ENCODE measurements at places on chromosomes 2 and 18.

DNA sequence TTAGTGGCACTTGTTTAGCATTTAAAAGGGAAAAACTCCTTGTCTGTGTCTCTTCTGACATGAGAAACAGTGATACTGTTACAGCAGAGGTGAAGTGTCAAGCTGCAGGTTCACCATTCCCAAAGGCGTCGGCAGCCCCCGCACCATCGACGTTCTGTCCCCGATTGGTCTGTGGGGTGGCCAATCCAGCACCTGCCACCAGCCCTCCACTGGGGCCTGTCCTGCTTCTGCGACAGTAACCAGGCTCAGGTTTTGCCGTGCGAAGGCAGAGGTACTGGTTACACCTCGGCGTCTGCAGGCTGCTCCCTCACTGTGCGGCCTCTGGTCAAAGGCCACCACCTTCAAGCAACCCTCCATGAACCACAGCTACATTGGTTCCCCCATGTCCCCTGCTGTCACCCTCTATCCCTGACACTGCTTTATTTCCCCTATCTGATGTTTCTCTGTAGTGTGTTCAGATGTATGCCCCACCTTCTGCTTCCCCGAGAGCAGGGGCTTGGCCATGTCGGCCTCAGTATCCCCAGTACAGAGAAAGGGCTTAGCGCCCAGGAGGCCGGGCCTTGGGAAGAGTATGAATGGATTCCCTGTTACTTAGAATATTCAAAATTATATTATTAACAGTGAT lies 8.6 kb upstream of the ESPNL start:
- DNase-seq, result no peak

- peak; percentile 65 for DNase-seq
Observed at GRCh38 chr2:130873700-130874346, 37.1 kb downstream of the ARHGEF4 start.

- DNase-seq, result no peak
Observed at GRCh38 chr18:65761636-65762295, 11.0 kb downstream of the CDH7 start.

DNA sequence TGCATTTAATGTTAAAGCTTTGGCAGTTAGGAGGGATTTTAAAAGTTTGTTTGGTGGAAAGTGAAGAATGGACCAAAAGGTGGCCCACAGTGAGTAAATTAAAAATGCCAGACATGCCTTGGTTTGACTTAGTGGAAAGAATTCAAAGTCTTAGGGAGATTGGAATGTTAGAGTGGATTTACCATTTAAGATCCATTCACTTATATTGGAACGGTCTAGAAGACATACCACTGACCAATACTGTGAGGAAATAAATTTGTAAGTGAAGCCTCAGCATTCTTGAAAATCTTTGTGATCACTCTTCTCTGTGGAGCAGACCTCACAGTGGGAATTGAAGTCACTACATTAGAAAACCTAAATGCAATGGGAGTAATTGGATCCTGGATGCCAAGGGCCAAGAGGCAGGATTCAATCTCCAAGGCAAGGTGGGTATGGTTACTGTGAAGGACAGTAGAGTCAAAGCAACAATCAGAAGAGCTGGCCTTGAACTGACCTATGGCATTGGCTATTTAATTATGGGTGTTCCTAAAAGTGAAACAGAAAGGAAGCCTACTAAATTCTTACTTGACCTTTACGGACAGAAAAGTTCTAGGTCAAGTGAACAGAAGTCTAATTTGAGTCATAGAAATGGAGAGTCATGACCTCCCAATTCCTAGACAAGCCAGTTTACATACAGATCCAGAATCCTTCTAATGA lies 40.2 kb upstream of the VRK2 start:
- peak; percentile 44 for DNase-seq

GRCh38 chr2:219249203-219249980 lies 3.7 kb upstream of the TUBA4B start:
- peak; percentile 72 for DNase-seq

GRCh38 chr2:188527141-188527540 lies 235.5 kb downstream of the GULP1 start:
- DNase-seq, result peak; percentile 57

DNA sequence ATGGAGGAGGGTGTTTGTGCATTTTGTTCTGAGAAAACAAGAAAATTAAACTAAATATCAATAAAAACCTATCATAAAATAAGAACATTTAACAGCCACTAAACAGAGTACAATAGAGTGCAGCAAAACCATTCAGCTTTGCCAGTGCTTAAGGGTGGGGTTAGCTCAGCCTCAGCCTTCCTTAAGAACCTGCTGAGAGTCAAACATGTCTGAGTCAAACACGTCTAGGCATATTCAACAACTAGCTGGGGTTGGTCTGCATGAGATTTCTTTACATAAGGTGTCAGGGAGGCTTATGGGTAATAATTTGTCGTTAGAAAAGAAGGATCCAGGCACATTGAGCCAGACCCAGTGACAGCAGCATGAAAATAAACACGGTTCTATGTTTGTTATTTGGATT lies 298.2 kb downstream of the SP3 start:
- DNase-seq, result no peak

- peak; percentile 85 for DNase-seq
Observed at GRCh38 chr2:200787351-200788120, 24.2 kb upstream of the BZW1 start.

DNA sequence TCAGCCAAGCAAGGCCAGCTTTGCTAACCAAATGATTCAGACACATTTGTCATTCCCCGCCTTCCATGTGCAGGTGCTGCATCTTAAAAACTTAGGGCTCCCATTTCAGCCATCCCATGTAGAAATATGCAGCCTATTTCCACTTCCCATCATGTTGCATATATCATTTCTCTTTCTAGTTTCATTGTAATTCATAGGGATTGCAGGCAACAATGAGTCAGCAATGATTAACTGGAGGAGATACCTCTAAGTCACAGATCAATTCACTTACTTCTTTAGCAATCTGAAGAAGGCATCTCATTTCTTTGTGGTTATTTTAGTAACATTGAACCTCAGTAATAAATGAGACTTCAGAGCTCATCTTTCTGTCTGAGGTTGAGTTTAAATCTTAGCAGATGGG lies 276.1 kb upstream of the PKDCC start:
- DNase-seq, result peak; percentile 3

DNA sequence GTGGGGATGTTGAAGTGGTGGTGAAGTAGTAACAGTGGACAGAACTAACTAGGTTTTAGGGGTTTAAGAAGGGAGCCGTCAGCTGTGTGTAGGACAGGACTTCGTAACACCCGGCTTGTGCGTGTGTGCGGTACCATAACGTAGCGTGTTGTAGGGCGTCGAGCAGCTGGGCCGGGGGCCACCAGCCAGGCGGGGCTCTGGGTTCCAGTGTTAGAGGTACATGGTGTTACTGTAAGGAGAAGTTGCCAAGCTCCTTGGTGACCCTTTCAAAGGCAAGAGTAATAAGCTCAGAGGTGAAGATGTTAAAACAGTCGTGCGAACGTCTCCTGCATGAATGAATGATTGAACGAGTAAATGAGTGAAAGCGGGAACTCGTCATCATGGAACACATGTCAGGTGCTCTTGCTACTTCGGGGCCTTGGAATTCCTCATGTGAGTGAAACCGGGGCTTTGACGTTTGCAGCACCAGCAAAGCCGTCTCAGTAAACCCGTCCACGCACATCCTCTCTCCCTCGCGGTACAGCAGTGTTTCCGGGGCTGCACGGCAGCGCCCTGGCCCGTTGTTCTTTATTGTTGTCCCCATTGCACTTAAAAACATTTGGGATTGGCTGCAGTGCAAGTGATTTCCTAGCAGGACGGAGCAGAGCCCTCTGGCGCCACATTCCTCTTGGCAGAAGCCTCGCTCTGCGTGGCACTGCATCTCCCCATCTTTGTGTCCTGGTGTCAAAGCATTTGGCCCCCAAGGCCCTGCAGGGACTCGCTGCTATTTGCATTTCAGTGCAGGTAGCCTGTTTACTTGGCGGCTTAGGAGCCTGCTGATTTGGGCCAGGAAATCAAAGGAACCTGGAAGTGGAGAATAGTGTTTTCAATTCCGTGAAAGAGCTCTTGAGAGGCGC lies 115.0 kb downstream of the GBX2 start:
- no peak for DNase-seq

DNA sequence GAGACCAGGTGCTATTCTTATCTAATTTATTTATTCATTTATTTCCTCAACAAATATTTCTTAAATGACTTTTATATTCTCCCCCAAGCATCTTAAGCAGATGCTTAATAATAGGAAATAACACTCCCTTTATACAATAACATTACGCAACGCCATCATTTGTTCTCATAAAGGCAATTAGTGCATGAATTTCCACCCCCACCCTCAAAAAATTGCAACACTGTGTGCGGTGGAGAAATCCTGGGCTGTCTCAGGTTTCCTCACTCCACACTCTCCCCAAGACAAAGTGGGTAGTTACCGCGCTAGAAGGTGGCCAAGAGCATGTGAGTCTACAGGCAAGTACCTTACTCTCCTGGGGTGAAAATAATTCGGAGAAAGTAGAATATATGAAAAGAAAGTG lies 37.0 kb upstream of the CTDP1 start:
- no peak for DNase-seq

DNA sequence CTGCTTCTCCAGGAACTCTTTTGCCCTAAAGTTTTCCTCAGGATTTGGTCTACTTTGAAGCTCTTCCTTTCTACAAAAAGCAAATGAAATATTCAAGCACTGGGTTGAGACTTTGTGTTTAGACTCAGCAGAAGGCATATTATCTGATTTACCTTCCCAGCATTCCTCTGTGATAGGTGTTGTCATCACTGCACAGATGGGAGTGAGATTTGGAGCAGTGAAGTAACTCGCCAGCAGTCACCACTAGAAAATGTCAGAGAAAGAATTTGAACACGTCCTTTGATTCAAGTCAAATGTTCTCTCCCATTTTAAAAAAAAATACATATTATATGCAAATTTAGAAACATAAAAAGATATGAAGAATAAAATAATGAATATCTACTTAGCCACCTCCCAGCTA lies 112.2 kb downstream of the DNAH6 start:
- DNase-seq, result no peak

DNA sequence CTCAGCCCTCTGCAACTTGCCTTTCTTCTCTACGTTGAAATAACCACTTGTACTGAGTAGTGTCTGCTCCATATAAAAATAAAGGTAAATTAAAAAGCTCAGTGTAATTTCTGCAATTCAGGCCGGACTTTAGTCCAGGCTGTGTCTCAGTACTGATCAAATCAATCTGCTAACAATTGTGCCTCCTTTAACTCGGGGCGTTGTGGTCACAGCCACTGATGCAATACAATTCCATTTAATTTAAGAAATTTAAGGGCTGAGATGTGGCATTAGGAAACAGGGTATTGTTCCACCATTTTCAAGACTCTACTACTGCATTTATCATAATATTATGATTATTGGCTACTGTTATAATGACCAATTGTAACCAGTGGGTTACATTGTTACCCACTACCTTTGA lies 60.0 kb upstream of the NPAS2 start:
- no peak for DNase-seq

DNA sequence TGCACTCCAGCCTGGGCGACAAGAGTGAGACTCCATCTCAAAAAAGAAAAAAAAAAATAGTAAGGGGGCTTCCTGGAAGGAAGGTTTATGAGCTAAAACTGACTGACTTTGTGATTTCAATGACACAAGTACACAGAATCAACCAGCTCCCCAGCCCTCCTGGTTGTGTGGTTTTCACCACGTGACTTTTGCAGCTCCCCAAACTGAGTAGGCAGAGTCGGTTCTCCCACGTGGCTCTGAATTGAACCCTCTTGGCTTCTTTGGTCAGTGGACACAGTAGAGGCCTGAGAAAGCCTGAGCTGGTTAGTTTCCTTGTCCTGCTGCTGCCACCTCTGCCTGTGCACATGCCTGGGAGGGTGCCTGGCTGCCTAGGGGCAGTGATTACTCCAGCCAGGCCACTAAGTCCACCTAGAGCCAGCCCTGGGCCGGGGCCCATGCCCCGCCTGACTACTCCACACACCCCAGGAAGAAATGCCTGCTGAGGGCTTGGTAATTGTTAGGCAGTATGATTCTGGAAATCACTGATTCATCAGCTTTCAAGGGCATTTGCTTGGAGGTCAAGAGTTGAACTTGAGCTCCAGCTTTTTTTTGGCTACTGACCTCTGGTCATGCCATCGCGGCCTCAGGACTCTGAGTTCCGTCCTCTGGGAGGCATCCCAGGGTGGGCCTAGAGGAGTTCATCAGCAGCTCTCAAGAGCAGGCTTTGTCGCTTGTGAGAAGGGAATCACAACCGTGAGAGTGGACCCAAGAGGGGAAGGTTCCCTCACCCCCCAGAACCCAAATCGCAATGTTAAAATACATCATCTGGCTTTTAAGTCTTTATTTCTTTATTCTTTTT lies 431.9 kb upstream of the HS6ST1 start:
- DNase-seq, result no peak
